Sigmoid colon (tissue), 7 donors: ENCODE measurements at places on chromosomes 5 and 9. TPM values are rescaled to one million over a fixed set of nuclear protein-coding genes. Genes with fewer than 3 reads are reported as not detected.

Gene CCL21
- 192 TPM for total RNA-seq

- no peak overlapping the region for H3K4me3 ChIP-seq
- H3K36me3 ChIP-seq = no peaks in the 10 kb centered on the region
- no peak overlapping the region for H3K27ac ChIP-seq
- H3K4me1 ChIP-seq = no peaks in the 10 kb centered on the region
Measured at GRCh38 chr5:2801577-2802525, 50.4 kb upstream of the IRX2 start.

DNA sequence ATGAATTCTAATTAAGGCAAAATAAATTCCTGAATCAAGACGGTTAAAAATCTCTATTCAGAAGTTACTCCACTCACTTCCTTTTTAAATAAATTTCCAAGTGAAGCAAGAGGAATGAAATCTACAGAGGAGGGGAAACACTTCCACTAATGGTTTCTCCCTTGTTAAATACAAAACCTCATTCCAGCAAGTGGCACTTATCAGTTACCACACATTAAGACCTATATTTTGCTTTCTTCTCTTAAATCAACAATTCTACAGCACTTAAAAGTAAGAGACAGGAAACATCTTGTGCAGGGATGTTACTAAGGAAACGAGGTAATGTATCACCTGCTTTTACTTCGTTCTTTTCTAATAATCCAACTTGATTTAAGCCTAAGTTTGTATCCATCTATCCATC is 172.6 kb downstream of the RAPGEF6 start:
- DNase-seq = no peak
- no peaks in the 10 kb centered on the region for H3K36me3 ChIP-seq
- H3K27ac ChIP-seq = no peak overlapping the region
- no peaks in the 10 kb centered on the region for H3K27me3 ChIP-seq
- H3K4me1 ChIP-seq = peaks cover 15% of the 10 kb centered on the region
- H3K4me3 ChIP-seq = no peak overlapping the region

GRCh38 chr9:133347515-133347984 is 381 bp downstream of the MED22 start:
- H3K4me1 ChIP-seq = peaks cover 23% of the 10 kb centered on the region
- H3K27me3 ChIP-seq = no peaks in the 10 kb centered on the region
- peaks cover 41% of the 10 kb centered on the region for H3K36me3 ChIP-seq
- DNase-seq = no peak

DNA sequence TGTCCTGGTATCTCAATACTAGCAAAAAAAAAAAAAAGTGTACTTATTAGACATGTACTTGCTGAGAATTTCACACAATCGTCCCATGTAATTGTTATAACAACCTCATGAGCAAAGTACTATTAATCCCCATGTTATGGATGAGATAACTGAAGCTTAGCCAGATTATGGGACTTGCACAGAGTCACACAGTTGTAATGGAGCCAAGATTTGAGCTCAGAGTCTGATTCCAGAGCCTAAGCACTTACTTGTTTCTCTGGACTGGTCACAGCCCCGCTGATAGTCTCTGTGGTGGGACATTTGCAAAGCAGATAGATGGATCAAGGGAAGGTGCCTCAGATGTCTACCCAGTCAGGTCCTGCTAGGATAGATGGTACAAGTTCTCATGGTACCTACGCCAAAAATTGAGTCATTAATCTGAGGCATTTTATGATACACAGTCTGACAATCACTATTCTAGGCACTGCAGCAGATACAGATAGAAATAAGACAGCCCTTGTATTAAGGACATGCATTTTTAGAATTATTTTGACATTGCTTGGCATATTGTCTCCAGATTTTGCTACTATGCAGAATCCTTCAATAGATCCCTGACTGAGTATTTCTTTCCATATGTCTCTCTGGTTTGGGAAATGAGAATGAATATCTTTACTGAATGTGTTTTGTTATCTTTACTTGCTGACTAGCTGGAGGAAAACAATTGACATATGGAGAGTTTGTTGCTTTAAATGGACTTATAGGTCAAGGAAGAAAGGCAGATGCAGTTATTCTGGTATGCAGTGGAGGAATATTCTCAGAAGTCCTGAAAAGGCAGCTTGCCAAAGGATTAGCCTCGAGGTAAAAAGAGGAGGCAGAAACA is 149.5 kb downstream of the ADAMTSL1 start:
- H3K4me1 ChIP-seq = no peaks in the 10 kb centered on the region
- no peaks in the 10 kb centered on the region for H3K36me3 ChIP-seq
- H3K27me3 ChIP-seq = no peaks in the 10 kb centered on the region
- no peak overlapping the region for H3K27ac ChIP-seq

Gene SPINK4
- total RNA-seq = not detected

- no peak overlapping the region for H3K4me3 ChIP-seq
- H3K36me3 ChIP-seq = no peaks in the 10 kb centered on the region
- H3K4me1 ChIP-seq = no peaks in the 10 kb centered on the region
- no peaks in the 10 kb centered on the region for H3K27me3 ChIP-seq
- H3K27ac ChIP-seq = no peak overlapping the region
Measured at GRCh38 chr5:164672931-164673694, 1167.7 kb downstream of the MAT2B start.

DNA sequence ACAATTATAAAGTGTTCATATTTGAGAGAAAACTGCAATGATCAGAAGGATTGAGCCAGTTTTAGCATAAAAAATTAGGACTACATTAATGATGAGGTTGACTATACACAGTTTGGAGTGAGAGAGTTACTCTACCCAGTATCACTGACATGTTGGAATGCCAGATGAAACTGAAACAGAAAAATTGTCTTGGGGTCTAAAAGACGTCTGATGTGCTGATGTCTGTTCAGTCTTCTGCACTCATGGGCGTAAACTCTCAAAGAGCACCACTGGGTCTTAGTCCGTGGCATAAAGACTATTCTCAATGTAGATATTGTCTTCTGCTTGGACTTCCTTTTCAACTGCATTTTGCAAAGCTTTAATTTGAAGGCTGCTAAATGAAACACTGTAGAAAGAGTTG is 29.5 kb downstream of the HAVCR1 start:
- H3K4me1 ChIP-seq = no peaks in the 10 kb centered on the region
- H3K36me3 ChIP-seq = no peaks in the 10 kb centered on the region
- no peak for DNase-seq

Gene SPATA31D3
- not detected for total RNA-seq

Gene FBXW2
- total RNA-seq = 37.1 TPM

GRCh38 chr9:7144265-7145046 is 386.7 kb downstream of the KDM4C start:
- no peaks in the 10 kb centered on the region for H3K27me3 ChIP-seq
- no peak for DNase-seq
- no peak overlapping the region for H3K4me3 ChIP-seq
- no peak overlapping the region for H3K27ac ChIP-seq
- H3K4me1 ChIP-seq = peaks cover 37% of the 10 kb centered on the region

GRCh38 chr9:109323771-109324170 is 2.9 kb upstream of the EPB41L4B start:
- H3K36me3 ChIP-seq = no peaks in the 10 kb centered on the region
- H3K4me3 ChIP-seq = no peak overlapping the region
- peaks cover 12% of the 10 kb centered on the region for H3K27me3 ChIP-seq

DNA sequence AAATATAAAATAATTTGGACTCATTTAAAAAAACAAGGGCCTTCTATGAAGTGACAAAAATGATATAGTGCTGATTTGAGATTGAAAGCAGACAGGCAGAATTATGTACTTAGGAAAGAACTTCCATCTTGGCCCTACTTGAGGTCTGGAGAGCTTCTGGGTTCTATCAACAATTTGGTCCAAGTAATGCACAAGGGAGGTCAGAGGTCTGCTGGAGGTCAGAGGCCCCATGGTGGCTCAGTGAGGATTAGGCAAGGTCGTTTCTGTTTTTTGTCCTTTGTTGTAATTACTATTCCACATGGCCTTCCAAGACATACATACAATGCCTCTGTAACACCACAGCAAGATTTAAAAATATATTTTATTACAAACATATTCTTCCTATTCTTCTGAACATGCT is 37.2 kb downstream of the NUDT12 start:
- DNase-seq = no peak
- no peaks in the 10 kb centered on the region for H3K36me3 ChIP-seq
- no peak overlapping the region for H3K27ac ChIP-seq
- no peak overlapping the region for H3K4me3 ChIP-seq
- H3K4me1 ChIP-seq = no peaks in the 10 kb centered on the region

DNA sequence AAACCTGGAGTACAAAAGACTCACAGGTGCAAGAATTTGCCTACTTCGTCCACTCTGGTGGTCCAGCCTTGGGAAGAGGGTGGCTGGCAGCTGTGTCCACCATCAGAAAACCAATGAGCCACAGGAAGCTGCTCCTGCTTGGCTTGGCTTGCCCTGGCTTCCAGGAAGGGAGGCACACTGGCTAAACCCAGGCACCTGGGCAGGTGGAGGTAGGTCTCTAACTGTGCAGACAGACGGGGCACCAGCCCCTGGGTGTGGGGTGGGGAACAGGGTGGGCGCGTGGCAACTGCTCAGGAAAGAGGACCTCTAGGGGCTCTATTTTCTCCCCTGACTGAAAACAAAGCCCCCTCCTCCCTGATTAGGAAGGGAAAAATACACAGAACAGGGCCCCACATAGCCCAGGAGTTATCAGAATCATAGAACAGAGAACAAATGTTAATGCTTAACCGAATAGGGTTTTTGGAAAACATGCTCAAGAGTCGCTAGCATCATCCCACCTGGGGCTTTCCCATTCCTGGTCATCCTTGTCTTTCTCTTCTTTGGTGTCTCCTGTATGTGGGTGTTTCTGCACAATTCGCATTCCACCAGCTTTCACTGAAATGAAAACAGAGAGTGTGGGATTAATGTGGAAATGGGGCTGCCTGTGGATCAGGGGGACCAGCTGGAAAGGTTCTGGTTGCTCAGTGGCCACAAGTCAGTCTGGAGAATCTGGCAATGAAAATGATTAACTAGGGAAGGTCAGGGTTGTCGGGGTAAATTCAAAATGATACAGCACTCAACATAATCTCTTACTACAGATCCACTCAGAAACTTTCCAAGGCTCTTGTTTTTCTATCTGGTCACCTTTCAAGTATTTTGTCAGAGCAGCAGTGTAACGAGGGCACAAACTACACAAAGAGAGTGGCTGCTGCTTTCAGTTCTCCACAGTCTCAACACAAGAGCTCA is 13.1 kb downstream of the DAP start:
- no peak overlapping the region for H3K4me3 ChIP-seq
- H3K4me1 ChIP-seq = peaks cover 4% of the 10 kb centered on the region
- H3K36me3 ChIP-seq = peaks cover 37% of the 10 kb centered on the region
- H3K27ac ChIP-seq = no peak overlapping the region

- peak; percentile 14 for DNase-seq
- H3K36me3 ChIP-seq = no peaks in the 10 kb centered on the region
- no peak overlapping the region for H3K4me3 ChIP-seq
Measured at GRCh38 chr5:170528976-170529375, 25.2 kb downstream of the KCNIP1 start.

GRCh38 chr5:97141031-97141430 is 1.4 kb downstream of the LIX1 start:
- no peaks in the 10 kb centered on the region for H3K4me1 ChIP-seq
- no peaks in the 10 kb centered on the region for H3K27me3 ChIP-seq
- H3K27ac ChIP-seq = no peak overlapping the region
- H3K36me3 ChIP-seq = no peaks in the 10 kb centered on the region
- DNase-seq = no peak

Gene PCDHB13
- total RNA-seq = 3.3 TPM

Gene ARSK
- total RNA-seq = 8.3 TPM

- DNase-seq = no peak
- H3K4me3 ChIP-seq = no peak overlapping the region
- H3K36me3 ChIP-seq = no peaks in the 10 kb centered on the region
- no peaks in the 10 kb centered on the region for H3K27me3 ChIP-seq
Measured at GRCh38 chr5:79590396-79590999, 21.7 kb upstream of the TENT2 start.

DNA sequence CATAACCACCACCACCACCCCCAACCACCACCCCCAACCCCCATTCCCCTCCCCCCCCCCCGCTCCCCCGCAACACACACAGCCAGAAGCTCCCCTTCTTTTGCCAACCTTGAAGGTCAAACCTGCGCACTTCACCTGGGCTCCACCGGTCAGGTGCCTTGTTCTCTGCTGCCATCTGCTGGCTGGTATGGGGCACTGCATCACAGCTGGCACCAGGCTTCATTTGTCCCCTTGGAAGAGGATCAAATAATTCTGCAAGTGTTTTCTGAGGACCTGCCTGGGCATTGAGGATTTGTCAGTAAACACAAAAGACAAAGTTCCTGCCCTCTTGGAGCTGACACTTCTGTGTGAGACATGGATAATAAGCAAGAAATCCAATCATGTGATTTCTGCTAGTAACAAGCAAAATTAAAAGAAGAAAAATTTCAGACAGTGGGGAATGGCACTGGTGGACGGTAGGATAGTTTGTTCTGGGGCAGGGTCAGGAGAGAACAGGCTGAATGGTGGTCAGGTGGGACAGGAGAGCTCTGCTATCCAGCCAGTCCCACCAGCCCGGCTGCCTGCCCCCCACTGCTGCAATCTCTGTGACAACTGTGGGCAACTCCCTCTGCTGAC is 55.6 kb upstream of the LMX1B start:
- H3K27me3 ChIP-seq = peaks cover 35% of the 10 kb centered on the region
- H3K4me1 ChIP-seq = no peaks in the 10 kb centered on the region
- H3K36me3 ChIP-seq = no peaks in the 10 kb centered on the region
- no peak overlapping the region for H3K27ac ChIP-seq

DNA sequence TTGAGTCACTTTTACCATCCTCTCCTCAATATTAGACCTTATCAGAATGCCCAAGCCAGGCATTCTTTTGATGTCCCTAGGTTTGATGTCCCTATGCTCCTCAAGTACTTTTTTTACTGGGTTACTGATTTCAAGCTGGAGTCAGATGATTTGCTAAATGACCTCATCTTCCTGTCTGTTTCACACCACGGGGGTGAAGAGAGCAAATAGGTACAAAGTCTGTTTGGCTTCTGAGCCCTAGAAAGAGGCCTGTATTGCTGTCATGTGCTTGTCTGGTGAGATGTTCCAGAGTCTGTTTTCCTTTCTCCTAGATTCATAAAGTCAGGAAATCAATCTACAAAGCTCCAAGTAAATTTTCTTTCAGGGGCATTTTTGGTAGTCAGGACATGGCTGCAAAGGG is 12.7 kb upstream of the DAB2 start:
- no peaks in the 10 kb centered on the region for H3K27me3 ChIP-seq
- no peak overlapping the region for H3K27ac ChIP-seq
- peaks cover 23% of the 10 kb centered on the region for H3K4me1 ChIP-seq
- H3K4me3 ChIP-seq = no peak overlapping the region

Gene LTC4S
- total RNA-seq = 6.1 TPM

GRCh38 chr9:20511686-20512085 is 110.6 kb downstream of the MLLT3 start:
- H3K4me1 ChIP-seq = no peaks in the 10 kb centered on the region
- no peak overlapping the region for H3K4me3 ChIP-seq
- DNase-seq = no peak

- H3K27ac ChIP-seq = no peak overlapping the region
- DNase-seq = no peak
- no peak overlapping the region for H3K4me3 ChIP-seq
- no peaks in the 10 kb centered on the region for H3K27me3 ChIP-seq
- H3K4me1 ChIP-seq = no peaks in the 10 kb centered on the region
- H3K36me3 ChIP-seq = no peaks in the 10 kb centered on the region
Measured at GRCh38 chr9:22211588-22212360, 202.7 kb upstream of the CDKN2B start.

DNA sequence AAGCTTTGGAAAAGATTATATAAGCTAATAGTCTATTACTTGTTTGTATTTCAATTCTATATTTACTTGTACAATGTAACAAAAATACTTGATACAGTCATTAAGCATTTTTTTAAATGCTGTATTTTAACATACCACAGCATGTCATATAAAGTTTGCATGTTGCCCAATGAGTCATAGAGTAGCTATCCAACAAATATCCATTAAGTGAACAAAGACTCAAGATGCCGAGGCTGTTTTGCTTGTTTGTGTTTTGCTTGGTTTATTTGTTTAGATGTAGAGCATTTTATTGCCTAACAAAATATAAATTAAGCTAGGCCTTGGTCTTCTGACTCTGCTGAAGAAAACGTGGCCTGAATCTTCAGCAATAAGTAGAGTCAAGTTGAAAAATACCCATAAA is 1584.3 kb upstream of the NUDT12 start:
- no peak overlapping the region for H3K27ac ChIP-seq
- no peak for DNase-seq
- H3K36me3 ChIP-seq = no peaks in the 10 kb centered on the region
- no peaks in the 10 kb centered on the region for H3K27me3 ChIP-seq
